Left ventricle myocardium inferior (tissue), 1 donor: ENCODE measurements at places on chromosomes 6 and 20. TPM values are rescaled to one million over a fixed set of nuclear protein-coding genes. Genes with fewer than 3 reads are reported as not detected.

The SLPI gene
- 1.8 TPM for total RNA-seq

The BNIP5 gene
- not detected for total RNA-seq

GRCh38 chr6:148566664-148567350 lies 180.0 kb upstream of the UST start:
- H3K4me1 ChIP-seq: peaks cover 8% of the 10 kb centered on the region
- no peak overlapping the region for H3K4me3 ChIP-seq
- peaks cover 10% of the 10 kb centered on the region for H3K27me3 ChIP-seq
- DNase-seq: no peak
- H3K27ac ChIP-seq: no peak overlapping the region

The OOEP gene
- not detected for total RNA-seq

The FRS3 gene
- 5.3 TPM for total RNA-seq

The ZC3H12D gene
- 0.25 TPM for total RNA-seq

- H3K27ac ChIP-seq: no peak overlapping the region
- no peaks in the 10 kb centered on the region for H3K27me3 ChIP-seq
- no peak for DNase-seq
- H3K36me3 ChIP-seq: no peaks in the 10 kb centered on the region
- H3K4me1 ChIP-seq: peaks cover 14% of the 10 kb centered on the region
Observed at GRCh38 chr6:160962835-160963623, 28.5 kb upstream of the MAP3K4 start.

The GTSF1L gene
- not detected for total RNA-seq

The PNPLA1 gene
- not detected for total RNA-seq

GRCh38 chr6:33578588-33579011 lies 1.5 kb downstream of the BAK1 start:
- peak overlapping the region; percentile 97 for H3K4me3 ChIP-seq
- DNase-seq: no peak
- H3K4me1 ChIP-seq: peaks cover 43% of the 10 kb centered on the region
- H3K36me3 ChIP-seq: peaks cover 39% of the 10 kb centered on the region
- peak overlapping the region; percentile 92 for H3K27ac ChIP-seq
- H3K27me3 ChIP-seq: no peaks in the 10 kb centered on the region

DNA sequence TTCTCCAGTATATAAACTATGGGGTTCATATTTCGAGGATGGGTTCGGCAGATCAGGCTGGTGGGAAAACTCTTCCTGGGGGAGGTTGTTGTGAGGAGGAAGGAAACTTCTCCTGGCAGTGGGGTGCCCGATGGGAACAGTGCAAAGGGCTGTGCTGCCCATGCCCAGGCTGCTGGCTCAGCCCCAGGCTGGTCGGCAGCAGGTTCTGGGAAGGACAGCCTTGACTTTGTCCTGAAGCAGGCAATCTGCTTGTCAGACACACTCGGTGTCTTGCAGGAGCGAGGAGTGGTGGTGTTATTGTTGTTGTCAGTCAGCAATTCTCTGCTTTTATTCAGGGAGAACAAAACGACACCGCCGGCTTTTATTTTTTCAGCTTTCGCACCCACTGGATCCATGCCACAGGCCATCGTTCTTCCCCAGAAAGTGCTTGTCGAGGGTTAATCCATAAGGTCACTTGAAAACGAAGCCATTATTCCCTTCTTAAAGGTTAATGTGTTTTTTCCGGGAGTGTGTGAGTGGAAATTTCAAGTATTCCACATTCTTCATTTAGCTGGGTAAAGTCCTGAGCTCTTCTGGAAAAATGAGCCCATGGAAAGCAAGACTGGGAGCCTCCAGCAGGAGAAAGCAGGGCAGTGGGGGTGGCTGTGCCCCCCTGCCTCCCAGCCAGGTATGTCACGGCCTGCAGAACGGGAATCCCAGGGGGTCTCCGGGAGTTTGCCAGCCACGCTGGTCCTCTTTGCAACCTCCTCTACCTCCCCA lies 57.0 kb upstream of the STX16 start:
- H3K36me3 ChIP-seq: no peaks in the 10 kb centered on the region
- DNase-seq: no peak
- H3K27me3 ChIP-seq: peaks cover 74% of the 10 kb centered on the region
- H3K4me3 ChIP-seq: no peak overlapping the region

The CD24 gene
- 0.71 TPM for total RNA-seq

The GPR63 gene
- 1.0 TPM for total RNA-seq

DNA sequence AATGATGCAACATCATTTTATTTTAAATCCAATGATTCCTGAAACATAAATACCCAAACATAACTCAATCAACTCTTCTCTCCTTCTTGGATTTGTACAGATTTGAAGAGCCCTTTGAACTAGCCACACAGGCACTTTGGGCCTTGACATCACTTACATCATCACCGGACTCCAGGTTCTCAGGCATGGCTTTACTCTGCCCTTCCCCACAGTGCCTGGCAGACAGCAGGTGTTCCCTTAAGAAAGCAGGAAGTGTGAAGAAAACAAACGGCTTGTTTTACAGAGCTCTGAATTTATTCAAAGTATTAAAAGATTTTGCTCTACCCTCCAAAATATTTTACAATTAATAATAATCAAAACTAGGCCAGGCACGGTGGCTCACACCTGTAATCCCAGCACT lies 54.8 kb upstream of the GCM1 start:
- H3K4me1 ChIP-seq: no peaks in the 10 kb centered on the region
- no peaks in the 10 kb centered on the region for H3K27me3 ChIP-seq
- no peaks in the 10 kb centered on the region for H3K36me3 ChIP-seq
- no peak overlapping the region for H3K27ac ChIP-seq
- no peak overlapping the region for H3K4me3 ChIP-seq

- H3K36me3 ChIP-seq: no peaks in the 10 kb centered on the region
- no peaks in the 10 kb centered on the region for H3K4me1 ChIP-seq
- no peak overlapping the region for H3K27ac ChIP-seq
- H3K4me3 ChIP-seq: no peak overlapping the region
Observed at GRCh38 chr6:87049779-87050178, 45.1 kb downstream of the CGA start.

GRCh38 chr6:148760568-148761526 lies 14.0 kb downstream of the UST start:
- no peaks in the 10 kb centered on the region for H3K36me3 ChIP-seq
- no peaks in the 10 kb centered on the region for H3K27me3 ChIP-seq
- peaks cover 27% of the 10 kb centered on the region for H3K4me1 ChIP-seq
- peak overlapping the region; percentile 47 for H3K4me3 ChIP-seq
- H3K27ac ChIP-seq: peak overlapping the region; percentile 57
- peak; percentile 63 for DNase-seq
